ENCODE measurements at places on chromosomes 3 and 15. TPM values are rescaled to one million over a fixed set of nuclear protein-coding genes. Genes with fewer than 3 reads are reported as not detected.
A peak's percentile ranks its signal among the peaks of the same experiment; 100 is the strongest.

- DNase-seq = no peak
These were observed 203.8 kb upstream of the HES1 start for GRCh38 chr3:193932136-193932535.

DNA sequence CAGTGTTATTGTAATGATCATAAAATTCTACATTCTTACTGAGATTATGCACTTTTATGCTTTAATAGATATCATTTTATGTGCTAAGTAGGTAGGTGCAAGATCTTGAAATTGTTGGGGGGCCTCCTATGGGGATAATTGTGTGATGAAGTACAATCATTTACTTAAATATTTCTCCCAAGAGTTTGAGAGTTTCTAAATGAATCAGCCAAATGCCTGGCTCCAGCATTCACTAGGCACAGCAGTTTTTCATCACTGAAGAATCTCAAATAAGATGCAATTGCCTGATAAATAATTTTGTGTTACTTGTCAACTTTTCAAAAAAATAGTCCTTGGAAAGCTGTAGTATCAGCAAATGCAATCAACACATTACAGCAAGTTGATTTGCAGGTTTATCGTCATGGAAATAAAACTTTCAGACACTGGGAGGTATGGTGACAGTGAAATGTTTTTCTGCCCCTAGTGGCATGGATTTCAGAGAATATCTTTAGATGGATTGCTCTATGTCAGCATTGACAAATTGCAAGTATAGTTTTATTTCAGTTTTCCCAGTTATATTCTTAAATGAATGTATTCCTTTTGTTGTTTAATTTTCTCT is 167.1 kb downstream of the NEK11 start:
- DNase-seq = peak; percentile 5

DNA sequence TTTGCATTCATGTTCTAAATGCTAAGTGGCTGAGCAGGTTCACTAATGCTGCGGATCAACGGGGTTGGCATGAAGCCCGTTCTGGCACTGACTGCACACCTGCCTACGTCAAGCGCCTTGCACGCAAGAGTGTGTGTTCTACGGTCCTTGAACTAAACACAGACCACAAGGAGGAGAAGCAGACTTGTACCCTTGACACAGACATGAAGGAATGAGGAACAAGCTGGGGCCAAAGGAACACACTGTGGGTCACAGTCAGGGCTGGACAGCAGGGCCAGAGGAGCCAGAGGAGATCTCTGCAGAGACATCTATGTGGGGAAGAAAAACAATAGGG is 48.0 kb upstream of the LDHAL6B start:
- peak; percentile 85 for DNase-seq

DNA sequence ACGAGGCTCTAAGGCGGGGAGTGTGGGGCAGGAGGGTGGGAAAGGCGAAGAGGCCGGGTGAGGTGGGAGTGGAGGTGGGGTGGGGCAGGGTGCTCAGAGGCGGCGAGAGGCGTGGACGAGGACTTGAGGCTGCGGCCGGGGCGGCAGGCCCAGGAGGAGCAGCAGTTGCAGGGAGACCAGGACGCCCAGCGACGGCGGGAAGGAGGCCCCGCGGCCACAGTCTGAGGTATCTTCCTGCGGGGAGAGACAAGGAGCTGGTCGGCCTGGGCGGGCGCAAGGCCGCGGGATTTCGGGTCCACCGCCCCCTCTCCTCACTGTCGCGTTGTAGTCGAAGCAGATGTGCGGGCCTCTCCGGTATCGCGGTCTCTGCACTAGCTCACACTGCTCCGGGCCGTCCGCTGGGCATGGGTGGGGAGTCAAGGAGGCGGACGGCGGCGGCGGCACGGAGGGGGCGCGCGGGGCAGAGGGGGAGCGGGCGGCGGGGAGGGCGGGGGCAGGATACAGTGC is 5.3 kb upstream of the TMEM115 start:
- peak; percentile 38 for DNase-seq

ESYT3 gene
- 5.5 TPM for total RNA-seq

ARL14 gene
- 61.5 TPM for total RNA-seq

TIMMDC1 gene
- 75.8 TPM for total RNA-seq

LMAN1L gene
- not detected for total RNA-seq

Data from stomach (tissue), 19 donors.